ENCODE measurements at places on chromosomes 16 and 17. TPM values are rescaled to one million over a fixed set of nuclear protein-coding genes. Genes with fewer than 3 reads are reported as not detected.

The PLEKHG4 gene
- total RNA-seq, result 14.4 TPM

The PMFBP1 gene
- total RNA-seq, result 0.24 TPM

DNA sequence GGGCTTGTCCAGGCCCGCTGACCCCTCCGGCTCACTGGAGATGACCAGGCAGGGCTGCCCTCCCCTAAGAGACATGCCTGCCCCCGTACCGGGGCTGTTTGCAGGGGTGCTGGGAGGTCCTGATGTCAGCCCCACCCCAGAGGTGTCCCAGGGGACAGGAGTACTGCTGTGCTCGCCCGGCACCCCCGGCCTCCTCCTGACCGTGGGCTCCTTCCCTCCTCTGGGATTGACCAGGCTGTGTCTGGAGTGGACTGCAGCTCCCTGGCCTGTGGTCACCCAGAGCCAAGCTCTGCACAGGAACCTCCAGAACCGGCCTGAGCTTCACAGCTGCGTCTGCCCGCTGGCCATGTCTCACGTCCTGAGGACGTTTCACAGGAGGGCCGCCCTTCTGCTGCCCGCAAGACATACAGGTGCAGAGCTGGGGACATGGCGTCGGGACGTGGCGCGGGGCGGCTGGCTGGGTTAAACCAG is 53.2 kb downstream of the LMF1 start:
- no peak for DNase-seq

DNA sequence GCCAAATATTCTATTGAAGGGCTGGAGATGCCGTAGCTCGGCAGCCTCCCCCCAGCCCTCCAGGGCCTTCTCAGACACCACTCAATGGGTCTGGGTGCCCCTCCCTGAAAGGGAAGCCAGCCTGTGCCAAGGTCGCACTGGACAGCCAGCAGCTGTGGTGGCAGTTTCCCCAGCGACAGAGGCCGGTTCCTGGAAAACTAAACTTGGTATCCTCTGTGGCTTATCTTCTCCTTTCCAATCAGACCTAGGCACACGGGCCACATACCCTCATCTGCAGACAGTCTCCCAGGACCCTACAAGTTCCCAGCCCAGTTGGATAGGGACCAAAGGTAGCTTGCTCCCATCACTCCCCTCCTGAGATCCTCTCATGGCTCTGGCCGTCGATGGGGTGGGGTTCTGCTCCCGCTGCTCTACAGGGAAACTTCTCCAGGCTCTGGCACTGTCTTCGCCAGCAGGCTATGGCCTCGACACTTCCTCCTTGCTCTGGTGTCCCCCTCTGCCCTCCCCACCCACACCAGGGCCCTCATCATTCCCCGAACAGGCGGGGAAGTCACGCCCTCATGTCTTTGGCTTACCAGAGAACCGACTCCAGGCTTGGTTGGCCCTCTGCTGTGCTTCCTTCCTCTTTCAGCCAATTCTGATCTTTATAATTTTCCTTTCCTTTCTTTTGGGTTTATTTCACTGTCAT is 18.3 kb upstream of the IL21R start:
- no peak for DNase-seq

DNA sequence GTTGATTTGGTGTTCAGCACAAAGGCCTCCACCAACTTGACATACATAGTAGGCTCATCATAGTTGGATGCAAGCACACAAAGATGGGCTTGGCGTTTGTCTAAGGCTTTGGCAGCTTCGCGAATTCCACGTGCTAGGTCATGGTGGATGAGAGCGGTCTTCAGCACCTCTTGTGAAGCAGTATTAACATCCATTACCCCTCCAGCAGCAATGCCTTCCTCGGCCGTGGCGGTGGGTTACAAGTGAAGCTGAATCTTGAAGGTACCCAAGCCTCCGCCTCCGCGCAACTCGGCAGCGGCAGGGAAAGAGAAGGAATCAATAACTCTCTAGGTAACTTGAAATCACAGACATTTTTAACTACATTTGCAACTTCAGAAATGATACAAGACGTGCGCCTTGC is 1.1 kb upstream of the PELP1 start:
- DNase-seq, result no peak

DNA sequence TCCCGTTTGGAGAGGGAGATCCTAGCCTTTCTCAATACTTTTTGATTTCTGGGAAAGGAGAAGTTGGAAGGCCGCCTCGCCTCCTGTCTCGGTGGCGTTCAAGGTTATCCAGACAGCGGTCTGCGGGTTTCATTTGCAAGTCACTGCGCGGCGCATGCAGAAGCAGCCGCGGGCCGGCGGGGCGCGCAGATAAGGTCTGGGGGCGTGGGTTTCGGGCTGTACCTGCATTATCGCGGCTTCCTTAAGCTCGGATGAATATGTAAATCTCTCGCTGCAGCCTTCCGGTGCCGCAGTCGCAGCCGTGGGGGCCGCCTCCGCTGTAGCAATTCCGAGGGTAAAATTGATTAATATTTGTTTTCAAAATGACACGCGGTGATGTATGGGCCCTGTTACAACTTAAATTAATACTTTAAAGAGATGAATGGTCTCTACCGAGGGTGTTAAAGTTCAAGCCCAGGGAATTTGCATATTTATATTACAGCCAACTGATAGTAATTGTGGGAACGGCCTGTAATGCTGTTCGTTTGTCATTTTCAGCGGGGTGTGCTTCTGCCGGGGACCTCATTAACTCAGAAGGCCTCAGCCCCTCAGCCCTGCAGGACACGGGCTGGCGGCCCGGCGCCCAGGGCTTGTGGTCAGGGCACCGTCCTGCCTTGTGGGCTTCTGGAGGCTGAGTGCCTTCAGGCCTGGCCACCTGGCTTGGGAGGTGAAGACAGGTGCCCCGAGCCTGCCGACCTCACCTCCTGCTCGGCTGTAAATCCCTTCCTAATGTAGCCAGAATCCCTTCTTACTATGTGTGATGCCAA is 99.4 kb downstream of the CYLD start:
- peak; percentile 45 for DNase-seq

DNA sequence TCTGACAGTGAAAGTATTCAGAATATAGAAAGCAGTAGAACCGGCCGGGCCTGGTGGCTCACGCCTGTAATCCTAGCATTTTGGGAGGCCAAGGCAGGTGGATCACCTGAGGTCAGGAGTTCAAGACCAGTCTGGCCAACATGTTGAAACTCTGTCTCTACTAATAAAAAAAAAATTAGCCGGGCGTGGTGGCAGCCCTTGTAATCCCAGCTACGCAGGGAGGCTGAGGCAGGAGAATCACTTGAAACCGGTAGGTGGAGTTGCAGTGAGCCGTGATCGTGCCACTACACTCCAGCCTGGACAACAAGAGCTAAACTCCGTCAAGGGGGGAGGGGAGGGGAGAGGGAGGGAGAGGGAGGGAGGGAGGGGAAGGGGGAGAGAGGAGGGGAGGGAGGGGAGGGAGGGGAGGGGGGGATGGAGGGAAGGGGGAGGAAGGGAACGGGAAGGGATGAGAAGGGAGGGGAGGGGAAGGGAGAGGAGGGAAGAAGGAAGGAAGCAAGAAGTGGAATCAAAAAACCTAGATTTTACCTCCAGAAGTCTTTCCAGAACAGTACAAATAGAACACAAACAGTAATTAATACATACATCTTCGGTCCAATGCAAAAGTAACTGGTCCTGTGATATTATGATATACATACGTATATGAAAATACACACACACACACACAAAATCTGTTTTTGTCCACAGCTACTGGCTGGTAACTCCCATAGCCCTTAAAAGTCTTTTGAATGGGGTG is 10.9 kb upstream of the NT5C start:
- DNase-seq, result no peak

DNA sequence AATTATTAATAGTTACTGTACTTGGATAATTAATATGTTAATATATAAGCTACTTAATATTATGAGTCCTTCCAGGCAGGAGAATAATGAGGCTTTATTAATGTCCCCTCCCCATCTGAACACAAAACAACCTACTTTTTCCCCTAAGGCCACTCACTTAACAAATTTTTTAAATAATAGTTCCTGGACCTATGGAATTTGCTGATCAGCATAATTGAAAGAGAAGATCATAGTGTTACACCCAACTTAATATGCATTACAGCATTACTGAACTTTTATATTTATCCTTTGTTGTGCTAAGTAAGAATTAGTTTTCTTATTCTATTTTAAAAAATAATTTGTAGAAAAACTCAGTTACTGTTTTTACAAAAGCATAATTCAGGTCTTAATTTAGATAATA is 1537.7 kb upstream of the GOT2 start:
- DNase-seq, result no peak

DNA sequence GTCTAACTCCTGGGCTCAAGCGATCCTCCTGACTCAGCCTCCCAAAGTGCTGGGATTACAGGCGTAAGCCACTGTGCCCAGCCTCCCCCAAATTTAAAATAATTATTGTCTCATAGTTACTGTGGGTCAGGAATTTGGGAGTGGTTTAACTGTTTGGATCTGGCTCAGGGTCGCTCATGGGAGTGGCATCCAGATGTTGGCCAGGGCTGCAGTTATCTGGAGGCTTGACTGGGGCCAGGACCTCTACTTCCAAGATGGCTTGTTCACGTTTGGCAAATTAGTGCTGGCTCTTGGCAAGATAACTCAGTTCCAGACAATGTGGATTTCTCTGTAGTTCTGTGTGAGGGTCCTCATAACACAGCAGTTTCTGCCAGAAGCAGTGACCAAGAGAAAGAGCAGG is 8.0 kb downstream of the TEN1 start:
- DNase-seq, result no peak

- DNase-seq, result no peak
Measured at GRCh38 chr17:82382933-82383255, 11.3 kb downstream of the UTS2R start.

GRCh38 chr16:84190731-84191388 is at the start of gene ADAD2:
Gene ADAD2 (plus strand): TSS chr16:84191157. CDS start chr16:84191231, 74 bp downstream.
- DNase-seq, result no peak

DNA sequence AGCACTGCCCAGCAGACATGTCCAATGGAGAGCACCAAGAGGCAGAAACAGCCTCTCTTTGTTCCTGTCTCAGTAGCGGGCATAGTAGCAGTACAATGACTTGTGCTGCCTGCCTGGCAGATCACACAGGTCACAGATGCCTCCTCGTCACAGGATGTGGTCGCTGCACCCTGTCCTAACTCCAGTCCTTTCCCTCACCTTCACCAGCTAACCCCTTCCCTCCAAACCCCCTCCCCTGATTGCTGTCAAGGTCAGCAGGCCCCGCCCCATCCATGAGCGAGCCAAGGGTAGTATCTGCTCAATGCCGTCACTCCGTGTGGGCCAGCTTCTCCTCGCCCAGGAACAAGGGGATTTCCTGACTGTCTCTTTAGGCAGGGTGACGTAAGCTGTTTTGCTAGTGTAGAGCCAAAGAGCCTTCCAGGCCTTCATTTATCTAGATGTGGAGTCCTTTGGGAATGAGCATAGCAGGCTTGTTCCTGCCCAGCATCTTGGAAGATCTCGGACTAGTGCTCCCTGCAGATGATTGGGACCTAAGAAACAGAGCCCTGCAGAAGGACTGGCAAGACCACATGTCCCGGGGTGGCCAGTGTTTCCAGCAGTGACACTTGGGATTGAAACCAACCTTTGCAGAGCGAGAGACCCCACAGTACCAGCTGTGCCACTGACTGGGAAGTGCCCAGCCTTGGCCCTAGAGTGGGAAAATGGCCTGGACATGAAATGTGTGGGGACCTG is 75.9 kb upstream of the TNRC6C start:
- peak; percentile 94 for DNase-seq

DNA sequence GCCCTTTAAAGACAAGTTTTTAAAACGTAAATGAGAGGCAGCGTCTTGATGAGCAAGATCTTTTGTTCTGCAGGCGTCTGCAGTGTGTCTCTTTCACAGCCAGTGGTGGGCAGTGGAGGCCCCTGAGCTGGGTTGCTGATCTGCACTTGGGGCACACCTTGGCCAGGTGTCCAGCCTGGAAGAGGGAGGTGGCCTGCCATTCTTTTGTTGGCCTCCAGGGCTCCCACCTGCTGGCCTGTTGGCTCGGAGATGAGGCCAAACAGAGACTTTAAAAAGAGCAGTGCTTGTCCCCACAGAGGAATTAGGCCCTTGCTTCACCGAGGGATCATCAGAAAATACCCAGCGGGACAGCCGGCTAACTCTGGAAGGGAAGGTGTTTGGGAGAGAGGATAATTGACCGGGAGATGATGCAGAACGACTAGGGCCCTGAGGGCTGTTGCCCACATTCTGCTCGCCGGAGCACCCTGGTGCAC is 145.9 kb upstream of the PLCG2 start:
- DNase-seq, result no peak

- DNase-seq, result no peak
Measured at GRCh38 chr17:57982452-57983170, 5.4 kb downstream of the VEZF1 start.

The NSRP1 gene
- 21.4 TPM for total RNA-seq

GRCh38 chr17:63740464-63741142 is 996 bp downstream of the STRADA start:
- DNase-seq, result no peak

DNA sequence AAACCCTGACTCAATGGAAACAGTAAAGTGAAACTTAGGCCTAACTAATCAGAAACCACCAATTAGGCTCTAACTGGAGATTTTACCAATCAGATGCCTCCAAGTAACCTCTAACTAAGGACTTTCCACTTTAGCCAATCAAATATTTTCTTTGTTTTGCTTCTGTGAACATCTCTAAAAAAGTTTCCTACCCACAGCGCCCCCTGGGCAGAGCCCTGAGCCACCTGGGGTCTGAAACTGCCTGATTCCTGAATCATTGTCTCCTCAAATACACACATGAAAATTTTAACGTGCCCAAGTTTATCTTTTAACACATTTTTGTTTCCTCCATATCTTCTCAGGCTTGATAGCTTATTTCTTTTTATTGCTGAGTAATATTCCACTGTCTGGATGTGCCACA is 19.0 kb downstream of the ADAD2 start:
- peak; percentile 10 for DNase-seq

DNA sequence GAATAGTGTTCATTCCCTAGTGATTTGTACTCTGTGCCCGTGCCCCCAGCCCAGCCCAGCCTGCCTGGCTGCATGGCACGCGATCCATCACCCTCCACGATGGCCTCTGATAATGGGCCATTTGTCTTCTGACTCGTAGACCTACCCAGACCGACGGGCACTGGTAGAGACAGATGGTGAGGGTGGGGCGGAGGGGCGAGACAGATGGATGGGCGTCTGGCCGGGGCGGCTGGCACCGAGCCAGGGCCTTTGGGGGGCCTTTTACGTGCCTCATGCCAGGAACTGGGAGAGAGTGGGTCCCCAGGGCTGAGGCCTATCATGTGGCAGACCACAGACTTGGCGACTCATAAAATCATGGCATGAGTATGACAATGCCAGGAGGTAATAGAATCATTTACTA is 25.4 kb downstream of the CRHR1 start:
- no peak for DNase-seq

GRCh38 chr17:66531851-66532295 is 229.5 kb downstream of the PRKCA start:
- no peak for DNase-seq

The RAC3 gene
- 4.8 TPM for total RNA-seq

DNA sequence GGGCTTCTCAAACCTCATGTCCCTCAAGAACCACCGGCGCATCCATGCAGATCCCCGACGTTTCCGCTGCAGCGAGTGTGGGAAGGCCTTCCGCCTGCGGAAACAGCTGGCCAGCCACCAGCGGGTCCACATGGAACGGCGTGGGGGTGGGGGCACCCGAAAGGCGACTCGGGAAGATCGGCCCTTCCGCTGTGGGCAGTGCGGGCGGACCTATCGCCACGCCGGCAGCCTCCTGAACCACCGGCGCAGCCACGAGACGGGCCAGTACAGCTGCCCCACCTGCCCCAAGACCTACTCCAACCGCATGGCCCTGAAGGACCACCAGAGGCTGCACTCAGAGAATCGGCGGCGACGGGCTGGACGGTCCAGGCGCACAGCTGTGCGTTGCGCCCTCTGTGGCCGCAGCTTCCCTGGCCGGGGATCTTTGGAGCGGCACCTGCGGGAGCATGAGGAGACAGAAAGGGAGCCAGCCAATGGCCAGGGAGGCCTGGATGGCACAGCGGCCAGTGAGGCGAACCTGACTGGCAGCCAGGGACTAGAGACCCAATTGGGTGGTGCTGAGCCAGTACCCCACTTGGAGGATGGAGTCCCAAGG is 5.9 kb downstream of the ZNF646 start:
- DNase-seq, result no peak

Data from activated naive CD4-positive, alpha-beta T cell treated with anti-CD3 and anti-CD28 coated beads for 36 hours (primary cell).